ENCODE measurements at places on chromosomes 5 and 9.

GRCh38 chr9:130707225-130707976, 13.8 kb downstream of the EXOSC2 start:
- DNase-seq, result no peak

DNA sequence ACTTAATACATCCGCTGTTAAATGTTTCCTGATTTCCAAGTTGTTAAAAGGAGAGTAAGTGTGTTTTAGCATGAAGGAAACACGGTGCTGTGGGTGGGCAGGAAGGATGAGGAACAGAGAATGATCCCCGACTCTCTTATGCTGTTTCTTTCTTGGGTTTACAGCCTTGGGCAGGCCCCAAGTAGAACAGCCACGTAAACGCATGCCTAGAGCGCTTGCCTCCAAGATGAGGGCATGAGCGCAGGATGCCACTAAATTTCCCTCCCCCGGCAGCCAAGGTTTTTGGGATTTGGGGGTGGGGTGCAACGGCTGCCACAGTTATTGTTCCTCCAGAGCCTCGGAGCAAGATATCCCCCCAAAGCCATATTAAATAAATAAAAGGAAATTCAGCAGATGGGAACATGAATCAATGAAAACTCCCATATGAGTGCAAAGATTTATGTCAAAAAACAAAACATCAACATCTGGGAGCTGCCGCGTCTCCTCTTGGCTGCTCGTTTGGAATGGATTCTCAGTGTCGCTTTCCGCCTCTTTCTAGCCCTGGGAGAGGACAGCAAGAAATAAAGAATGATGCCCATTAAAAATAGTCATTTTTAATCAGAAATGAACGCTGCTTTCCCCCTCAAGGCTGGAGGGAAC, 10.0 kb upstream of the DELE1 start:
- no peak for DNase-seq

- DNase-seq, result no peak
Observed at GRCh38 chr5:87807783-87808182, 395.1 kb upstream of the CCNH start.

DNA sequence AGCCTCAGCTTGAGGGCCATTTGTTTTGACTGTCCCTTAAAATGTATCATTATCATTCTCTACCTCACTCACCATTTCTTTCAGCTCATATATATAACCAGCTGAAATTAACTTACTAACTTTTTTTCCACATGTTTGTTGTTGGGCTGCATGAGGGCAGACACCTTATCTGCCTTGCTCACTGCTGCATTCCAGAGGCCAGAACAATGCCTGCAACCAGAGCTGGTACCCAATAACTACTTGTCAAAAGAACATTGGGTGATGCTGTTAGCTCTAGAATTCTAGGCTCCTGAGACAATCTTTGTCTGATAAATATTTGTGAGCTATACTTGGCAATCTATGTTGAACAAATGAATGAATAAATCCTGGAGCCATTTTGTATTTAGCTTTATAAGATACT, 68.3 kb downstream of the HTR4 start:
- no peak for DNase-seq

GRCh38 chr5:157900644-157901043, 41.7 kb upstream of the CLINT1 start:
- DNase-seq, result no peak

GRCh38 chr5:119335261-119335677, 20.6 kb upstream of the TNFAIP8 start:
- DNase-seq, result no peak

DNA sequence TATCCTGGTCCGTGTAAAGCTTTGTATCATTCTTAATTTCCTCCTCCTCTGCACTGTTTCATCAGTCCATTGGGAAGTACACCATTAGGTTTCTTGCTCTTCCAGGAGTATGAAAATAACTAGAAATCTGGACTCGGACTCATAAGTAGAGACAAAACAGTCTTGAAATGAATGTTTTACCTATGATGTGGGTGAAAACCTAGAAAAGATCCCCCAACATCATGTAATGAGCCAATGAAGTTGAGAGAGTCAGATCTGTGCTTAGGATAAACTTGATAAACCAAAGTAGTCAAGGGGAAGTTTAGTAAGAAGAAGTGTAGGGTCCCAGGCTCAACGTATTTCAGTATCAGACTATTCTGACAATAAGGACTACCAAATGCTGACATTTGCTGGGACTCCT, 25.2 kb downstream of the ZNF366 start:
- no peak for DNase-seq

DNA sequence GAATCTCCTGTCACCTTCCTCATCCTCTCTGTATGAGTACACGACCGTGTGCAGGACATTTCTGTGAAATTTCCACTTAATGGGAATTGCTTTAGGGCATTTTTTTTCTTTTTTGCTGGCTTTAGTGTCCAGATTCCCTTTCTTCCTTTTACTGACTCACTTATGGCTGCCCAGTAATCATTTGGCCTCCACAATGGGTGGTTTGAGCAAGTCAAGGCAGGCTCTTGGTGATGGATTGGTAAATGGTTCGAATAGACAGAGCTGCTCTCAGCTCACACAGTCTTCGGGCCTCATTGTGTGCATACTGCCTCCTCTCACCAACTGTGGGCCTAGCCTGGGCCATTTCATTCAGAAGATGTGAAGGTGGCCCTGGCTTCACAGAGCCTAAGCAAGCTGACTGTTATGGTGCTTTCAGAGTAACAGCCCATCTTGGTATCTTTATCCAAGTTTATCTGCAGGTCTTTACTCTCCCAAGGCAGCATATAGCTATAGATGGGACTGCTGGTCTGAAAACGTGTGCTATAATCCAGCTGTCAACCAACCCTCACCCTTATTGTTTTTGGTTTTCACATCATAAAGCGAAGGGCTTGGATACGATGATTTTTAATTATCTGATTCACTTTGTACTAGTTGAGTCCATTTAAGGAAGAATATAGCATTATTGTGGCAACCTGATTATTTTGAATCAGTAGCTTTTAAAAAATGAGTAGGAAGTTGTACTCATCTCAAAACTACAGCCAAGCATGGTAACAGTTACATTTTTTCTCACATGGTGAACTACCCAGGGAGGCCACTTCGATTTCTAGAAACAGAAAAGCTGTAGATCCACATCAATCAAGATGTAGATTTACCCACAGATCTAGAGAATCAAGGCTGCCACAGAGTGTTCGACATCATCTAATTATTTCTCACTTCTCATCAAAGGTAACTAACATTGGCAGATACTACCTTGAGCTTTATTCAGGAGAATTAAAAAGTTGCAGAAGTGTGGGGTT, 50.4 kb upstream of the CKMT2 start:
- DNase-seq, result no peak

- no peak for DNase-seq
Observed at GRCh38 chr9:38350529-38350928, 42.0 kb upstream of the ALDH1B1 start.

Data from cortex of kidney (tissue), 1 donor.